Epithelial cell of esophagus (primary cell): ENCODE measurements at places on chromosomes 6 and 20.
A peak's percentile ranks its signal among the peaks of the same experiment; 100 is the strongest.

DNA sequence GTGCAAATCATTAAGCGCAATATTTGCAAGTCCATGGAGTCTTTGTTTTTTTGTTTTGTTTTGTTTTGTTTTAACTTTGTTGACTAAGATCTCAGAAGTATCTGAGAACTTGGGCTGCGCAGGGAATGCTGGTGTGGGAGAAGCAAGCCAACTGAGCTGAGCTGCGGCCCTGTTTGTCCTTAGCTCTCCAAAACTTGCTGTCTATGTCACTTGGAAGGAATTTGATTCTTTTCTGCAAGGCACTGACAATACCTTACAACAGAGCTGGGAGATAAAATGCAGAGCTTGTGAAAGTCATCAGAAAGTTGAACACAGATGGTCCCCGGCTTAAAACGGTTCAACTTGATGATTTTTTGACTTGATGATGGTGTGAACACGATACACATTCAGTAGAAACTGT is 5.4 kb downstream of the SLC22A23 start:
- DNase-seq = no peak

DNA sequence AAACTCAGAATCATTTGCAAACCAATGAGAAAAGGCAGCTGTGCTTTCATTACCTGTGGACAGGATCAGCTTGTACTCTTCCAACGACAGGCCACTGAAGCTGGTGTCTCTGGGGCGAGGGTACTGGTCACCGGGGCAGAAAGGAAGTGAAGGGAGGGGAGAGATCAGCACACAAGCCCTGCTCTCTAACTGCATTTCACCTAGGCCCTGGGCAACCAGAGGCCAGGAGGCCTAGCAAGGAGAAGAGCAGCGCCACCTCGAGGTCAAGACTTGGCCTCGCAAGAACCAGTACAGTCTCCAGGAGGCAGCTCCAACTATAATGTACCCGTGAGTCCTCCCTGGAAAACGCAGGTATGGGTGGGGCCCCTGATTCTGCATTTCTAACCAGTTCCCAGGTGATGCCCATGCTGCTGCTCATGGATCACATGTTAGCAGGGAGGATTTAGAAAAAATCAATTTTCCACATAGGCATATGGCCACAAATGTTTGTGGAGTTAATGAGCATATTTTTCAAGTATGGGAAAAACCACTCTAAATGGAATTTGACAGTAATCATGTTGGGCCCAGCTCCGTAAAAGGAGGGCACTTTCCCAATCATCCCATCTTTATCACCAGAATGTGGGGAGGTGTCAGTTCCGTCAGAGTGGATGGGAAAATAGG is 11.0 kb downstream of the UQCC2 start:
- peak; percentile 88 for DNase-seq

GRCh38 chr20:1526896-1527295 is 30.6 kb downstream of the SIRPD start:
- no peak for DNase-seq

- DNase-seq = no peak
These were observed 15.6 kb downstream of the SNX5 start for GRCh38 chr20:17952692-17953684.
